ENCODE measurements at places on chromosomes 11 and 22.
A peak's percentile ranks its signal among the peaks of the same experiment; 100 is the strongest.

DNA sequence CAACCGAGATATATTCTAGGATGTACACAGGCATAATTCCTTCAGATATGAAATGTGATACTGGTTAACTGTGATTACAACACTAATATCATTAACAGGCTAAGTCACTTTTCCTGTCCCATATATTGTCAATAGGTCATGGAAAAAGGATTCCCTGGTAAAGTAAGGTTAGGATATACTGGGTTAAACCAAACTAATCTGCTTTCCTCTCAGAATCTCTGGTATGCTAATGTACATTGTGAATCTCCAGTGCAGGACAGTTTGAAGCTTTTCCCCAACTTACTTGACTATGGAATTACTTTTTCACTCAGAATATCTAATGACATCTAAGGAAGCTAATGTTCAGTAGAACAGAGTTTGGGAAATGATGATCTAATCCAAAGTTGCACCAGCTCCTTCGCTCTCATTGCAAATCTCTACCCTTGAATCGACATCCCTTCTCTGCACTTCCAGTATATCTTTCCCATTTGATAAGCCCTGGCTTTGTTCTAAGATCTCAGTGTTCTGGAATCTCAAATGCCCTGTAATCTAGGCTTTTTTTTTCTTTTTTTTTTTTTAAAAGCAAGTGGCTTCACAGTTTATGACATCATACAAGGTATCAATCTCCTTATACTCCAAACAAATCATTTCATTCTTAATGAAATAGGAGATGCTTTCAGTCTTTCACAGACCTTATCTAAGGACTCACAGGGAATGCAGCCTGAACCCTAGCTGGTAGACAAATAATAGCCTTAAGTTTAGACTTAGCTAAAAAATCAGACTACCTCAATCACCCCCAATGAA is 43.8 kb downstream of the COPB1 start:
- no peak for DNase-seq

- no peak for DNase-seq
These were observed 5.8 kb downstream of the CD44 start for GRCh38 chr11:35144806-35145205.

DNA sequence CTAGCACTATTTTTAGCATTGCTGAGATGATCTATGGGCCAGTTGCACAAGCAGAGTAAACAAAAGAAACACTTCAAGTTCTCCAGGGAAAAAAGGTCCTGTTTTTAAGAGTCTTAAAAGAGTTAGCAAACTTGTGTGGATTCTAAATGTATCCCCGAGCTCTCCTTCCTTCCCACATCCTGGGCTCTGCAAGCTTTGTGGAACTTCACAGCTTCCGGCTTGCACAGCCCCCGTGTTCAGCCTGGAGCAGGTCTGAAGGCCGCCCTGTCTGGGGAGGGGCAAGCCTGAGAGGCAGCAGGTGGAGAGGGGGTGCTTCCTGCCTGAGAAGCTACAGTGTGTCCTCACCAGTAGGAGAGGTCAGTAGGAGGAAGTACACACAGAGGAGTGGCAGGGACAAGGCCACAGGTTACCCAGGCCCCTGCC is 35.1 kb upstream of the SUSD2 start:
- DNase-seq = peak; percentile 86

- no peak for DNase-seq
These were observed 1.5 kb upstream of the KLHDC7B start for GRCh38 chr22:50544078-50544745.

DNA sequence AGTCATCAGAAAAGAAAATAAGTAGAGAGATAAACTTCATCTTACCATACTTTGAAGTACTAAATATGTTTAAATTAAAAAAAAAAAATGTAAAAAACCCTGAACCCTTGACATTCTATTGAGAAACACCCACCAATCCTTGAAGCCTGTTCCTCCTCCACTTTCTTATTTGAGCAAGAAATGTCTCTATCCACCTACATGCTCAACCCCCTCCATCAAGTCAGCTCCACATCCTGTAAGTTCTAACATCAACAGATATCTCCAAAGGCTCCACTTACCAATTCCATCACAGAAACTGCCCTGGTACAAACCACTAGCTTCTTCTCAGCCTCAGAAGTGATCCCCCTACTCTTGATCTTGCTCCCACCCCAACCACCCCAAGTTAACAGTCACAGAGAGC is 32.5 kb upstream of the FAT3 start:
- no peak for DNase-seq

GRCh38 chr11:5242933-5243815 is 6.5 kb downstream of the HBG1 start:
- DNase-seq = no peak

GRCh38 chr22:42639541-42640241 is 710 bp downstream of the ATP5MGL start:
- DNase-seq = no peak

- DNase-seq = no peak
These were observed 5.3 kb downstream of the TAGLN start for GRCh38 chr11:117204283-117205080.

GRCh38 chr11:129322941-129323340 is 52.7 kb upstream of the BARX2 start:
- DNase-seq = no peak

- no peak for DNase-seq
These were observed 2.2 kb upstream of the C11orf16 start for GRCh38 chr11:8934742-8935488.

DNA sequence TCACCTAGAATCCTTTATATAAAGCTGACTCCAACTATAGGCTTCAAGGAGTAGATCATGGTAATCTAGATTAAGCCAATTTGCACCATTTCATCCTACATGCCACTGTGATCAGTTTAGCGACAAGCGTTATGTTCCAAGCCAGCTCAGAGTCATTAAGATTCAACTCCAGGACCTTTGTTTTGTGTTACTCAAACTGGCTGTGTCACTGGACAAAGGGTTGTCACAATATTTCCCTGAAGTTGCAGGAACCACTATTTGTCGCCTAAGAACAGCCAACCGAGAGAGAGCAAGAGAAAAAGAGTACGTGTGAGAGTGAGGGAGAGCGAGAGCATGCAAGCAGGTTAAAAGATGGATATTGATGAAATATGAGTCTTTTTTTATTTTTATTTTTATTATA is 104.8 kb downstream of the USP35 start:
- no peak for DNase-seq

- no peak for DNase-seq
These were observed 6.6 kb downstream of the SNX19 start for GRCh38 chr11:130909650-130910049.

DNA sequence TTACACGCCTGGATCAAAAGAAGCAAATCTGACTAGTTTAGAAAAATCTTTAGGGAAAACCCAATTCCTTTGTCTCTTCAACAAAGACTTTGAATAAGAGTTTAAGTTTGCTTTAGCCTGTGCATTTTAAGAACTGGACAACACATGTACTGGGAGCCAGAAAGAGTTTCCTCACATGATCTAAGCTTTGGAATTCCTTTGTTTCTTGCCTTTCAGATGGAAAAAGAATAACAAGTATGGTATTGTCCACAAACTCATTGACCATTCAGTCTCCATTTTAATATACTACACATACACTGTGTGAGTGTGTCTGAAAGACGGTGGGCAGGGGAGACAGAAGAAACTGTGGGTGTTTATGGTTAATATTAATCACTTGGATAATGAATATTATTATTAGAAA is 205.6 kb downstream of the MAML2 start:
- no peak for DNase-seq

DNA sequence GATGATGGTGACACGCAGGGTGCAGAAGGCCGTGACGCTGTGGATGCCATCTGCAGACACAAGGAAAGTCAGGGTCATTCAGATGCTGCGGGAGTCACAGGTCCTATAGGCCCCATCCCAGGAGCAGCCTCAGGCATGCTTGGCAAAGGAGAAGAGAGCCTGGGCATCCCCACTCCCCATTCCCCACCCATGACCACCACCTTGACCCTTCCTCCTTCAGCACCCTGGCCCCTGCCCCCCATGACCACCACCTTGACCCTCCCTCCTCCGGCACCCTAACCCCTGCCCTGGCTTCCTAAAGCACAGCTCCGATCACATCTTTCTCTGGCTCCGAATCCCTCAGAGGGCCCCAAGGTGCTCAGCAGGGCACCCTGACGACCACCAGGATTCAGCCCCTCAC is 73.1 kb downstream of the CELSR1 start:
- DNase-seq = no peak

DNA sequence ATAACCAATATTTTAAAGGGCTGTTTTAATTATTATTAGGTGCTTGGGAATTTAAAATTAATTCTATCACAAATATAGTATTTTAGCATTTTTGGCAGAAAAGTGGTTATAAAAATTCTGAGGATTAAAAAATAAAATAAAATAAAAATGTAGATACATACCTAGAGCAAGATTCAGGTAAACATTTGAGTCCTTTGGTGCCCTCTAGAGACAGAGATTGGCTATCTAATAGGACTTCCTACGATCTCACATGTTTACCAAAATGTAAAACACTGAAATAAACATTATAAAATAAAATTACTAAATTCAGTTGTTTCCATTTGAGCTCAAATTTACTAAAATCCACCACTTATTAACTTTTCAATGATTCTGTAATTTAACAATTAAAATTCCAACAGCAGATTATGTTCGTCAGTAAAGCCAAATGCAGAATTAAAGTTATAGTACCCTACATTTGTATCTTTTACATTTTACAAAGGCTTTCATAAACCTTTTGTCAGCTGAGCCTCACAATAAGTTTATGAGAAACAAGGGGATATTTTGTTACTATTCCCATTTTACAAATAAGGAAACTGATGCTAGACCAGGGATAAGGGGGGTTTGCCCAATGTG is 27.7 kb downstream of the SLC36A4 start:
- peak; percentile 7 for DNase-seq

- DNase-seq = no peak
These were observed 21.2 kb downstream of the CSF2RB start for GRCh38 chr22:36934418-36935312.

- no peak for DNase-seq
These were observed 525.6 kb downstream of the INSC start for GRCh38 chr11:15640318-15640717.

DNA sequence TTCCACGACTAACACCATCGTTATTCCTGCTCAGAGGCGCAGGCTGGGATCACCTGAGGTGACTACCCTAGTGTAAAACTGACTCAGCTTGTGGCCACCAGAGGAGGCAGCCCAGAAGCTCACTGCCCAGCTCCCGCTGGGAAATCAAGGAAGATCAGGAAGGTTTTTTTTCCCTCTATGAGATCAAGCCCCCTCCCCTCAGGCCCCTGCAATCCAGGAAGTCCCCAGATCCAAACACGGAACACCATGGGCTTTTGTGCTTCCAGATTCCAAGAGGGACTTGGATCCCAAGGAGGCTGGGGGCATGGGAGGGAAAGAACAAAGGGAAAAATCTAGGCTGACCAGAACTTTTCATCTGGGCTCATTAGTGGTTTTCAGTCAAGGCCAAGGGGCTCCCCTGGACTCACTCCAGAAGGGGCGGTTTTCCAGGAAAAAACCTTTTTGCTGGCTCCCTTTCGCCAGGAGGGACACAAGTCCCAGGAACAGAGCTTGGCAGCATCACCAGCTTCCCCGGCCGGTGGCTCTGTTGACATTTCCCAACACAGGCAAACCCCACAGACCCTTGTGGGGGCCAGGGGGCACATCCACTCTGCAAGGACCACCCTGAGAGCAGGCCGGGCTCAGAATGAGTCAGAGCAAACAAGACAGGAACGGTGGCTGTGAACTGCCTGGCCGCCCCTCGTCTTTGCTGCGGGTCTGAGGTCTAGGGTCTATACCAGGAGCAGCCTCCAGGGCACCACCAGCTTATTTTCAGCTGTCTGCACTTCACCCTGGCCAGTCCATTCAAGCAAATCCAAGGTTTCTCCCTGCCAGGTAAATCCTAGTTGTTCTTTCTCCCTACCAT is 36.8 kb downstream of the MYH9 start:
- DNase-seq = no peak

- DNase-seq = no peak
These were observed 24.6 kb upstream of the COMT start for GRCh38 chr22:19916941-19917340.

GRCh38 chr22:27217154-27217553 is 559.8 kb downstream of the MIAT start:
- DNase-seq = no peak

GRCh38 chr22:28670756-28671155 is 8.9 kb downstream of the TTC28 start:
- no peak for DNase-seq

- DNase-seq = no peak
These were observed 1248.9 kb downstream of the JRKL start for GRCh38 chr11:97638641-97639224.

DNA sequence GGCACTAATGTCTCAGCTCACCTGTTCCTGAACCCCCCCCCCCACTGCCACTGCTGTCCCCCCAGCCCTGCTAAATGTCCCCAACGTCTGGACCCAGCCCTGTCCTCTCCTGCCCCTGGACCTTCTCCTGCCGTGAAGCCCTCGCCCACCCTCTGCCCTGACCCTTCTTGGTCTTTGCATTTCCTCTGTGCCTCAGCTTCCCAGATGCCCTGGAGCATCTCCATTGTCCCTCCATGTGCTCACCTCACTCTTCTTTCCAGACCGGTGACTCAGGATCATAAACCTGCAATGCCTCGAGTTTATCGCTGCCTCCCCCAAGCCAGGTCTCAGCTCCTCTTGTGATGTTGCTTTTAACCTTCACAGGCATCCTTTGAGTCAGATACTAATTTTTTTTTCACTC is 416.4 kb downstream of the BRD1 start:
- no peak for DNase-seq

DNA sequence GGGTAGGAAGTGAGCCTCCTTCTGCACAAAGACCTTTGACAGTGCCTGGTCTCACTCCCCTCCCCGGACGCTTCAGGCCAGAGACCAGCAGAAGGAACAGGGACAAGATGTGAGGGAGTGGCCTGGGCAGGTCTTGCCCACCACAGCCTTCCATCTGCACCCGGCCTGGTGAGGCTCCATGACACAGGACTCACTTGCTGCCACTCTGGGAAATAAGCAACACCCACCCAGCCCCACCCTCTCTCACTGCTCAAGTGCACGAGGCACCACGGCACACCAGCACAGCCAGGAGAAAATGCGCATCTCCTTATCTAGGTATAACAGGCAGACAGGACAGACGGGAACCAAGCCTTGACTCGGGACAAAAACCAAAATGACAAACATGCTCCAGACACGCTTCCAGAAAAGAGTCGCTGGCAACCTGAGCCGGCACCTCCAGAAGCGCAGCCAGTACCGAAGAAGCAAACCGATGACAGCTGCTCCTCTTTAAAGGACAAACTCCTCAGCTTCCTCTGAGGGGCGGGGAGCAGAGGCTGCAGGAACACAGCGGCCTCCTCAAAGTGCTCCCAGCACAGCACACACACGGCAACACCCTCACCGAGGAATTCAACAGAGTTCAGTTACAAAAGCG is 41.7 kb downstream of the BRD1 start:
- DNase-seq = no peak

DNA sequence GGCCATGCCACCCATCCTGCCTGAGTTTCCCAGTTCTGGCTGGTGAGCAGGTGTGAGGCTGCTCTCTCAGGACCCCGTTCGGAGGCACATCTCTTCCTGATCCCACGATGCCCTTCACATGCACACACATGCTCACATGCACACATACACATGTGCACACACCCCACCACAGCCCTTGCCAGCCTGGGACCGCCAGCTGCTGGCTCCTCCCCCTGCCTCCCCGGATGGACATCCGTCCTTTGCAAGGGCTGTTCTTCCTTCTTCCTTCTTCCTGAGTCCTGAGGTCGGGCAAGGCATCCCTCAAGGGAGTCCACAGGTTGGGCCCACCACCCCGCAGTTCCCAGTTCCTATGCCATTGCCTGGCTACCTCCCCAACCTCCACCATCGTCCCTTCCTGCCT is 10.5 kb upstream of the CDKN1C start:
- no peak for DNase-seq

Data from muscle of back (tissue), 13 donors.